ENCODE measurements at places on chromosomes 12 and 14. TPM values are rescaled to one million over a fixed set of nuclear protein-coding genes. Genes with fewer than 3 reads are reported as not detected.

DNA sequence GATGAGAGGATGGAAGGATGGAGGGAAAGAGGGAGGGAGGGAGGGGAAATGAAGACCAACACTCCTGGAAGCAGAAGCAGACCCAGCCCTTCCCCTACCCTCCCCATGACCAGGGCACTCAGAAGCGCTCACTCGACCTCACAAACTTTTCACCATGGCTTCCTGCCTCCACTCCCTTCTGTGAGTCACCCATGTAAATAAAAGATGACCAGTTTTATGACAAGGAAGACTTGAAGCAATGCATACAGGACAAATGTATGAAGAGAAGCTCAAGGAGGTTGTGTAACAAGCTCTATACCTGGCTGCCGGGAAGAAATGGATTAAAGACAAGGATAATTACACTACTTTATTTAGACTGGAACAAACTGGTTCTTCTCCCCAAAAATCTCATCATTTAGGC, 63.8 kb downstream of the CDC42BPB start:
- DNase-seq: peak; percentile 59

DNA sequence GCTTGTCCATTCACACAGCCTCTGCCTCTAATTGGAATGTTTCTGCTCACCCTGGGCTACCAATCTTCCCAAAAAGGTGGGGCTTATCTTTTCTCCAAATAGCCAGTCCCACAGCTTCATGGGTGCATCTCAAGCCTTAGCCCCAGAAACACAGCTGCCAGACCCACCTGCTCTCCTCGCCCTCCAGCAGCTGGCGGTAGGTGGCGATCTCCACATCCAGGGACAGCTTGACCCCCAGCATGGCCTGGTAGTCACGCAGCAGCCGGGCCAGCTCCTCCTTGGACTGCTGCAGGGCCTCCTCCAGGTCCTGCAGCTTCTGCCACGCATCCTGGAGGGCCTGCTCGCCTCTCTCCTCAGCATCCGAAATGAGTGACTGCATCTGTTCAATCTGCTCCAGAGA, 11.1 kb downstream of the KRT77 start:
- no peak for DNase-seq

- DNase-seq: no peak
Measured at GRCh38 chr14:52463375-52463774, 88.9 kb downstream of the TXNDC16 start.

DNA sequence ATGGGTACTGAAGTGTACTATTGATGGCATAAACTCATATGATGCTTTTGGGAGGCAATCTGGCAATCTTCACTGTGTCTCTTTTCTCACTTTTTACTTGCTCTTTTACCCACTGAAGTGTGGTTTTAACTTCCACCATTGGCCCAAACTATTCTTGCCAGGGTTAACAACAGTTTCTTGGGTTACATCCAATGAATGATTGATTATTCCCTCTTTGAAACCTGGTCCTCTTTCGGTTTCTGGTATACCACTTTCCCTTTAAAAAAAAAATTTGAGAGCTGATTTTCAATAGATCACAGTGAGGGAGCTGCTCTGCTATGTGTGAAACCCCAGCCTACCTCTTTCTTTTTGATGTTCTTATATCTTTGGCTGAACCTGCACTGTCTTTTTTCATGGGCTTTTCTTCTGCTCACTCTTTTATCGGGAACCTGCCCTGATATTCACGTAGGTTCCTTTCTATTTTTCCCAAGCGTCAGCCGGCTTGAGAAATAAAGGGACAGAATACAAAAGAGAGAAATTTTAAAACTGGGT, 56.1 kb upstream of the OR4E1 start:
- DNase-seq: no peak

DNA sequence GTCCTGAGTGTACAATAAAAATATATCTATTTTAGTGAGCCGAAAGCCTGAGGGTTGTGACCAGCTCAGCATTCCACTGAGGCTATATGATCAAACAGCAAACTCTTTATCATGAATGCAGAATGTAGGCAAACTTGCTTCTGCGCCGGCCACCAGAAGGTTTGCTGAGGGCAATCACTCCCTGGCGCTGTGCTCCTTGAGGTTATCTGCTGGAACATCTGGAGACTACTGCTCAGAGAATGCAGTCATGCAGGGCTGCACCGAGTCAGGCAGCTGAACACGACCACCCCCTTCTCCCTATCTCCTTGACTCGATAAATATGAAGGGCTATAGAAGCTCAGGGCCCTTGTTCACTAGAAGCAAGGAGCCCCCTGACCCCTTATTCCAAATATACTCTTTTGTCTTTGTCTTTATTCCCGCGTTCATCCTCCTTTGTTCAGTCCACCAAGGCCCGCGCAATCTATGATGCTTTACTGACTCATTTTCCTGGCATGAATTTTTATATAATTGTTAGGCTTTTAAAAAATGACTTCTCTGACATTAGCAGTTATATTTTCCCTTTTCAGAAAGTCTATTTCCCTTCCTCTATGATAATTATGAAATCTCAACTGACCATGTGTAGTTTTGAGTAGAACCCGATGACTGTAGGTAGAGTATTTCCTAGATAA, 1089.3 kb downstream of the SLC16A7 start:
- DNase-seq: no peak

DNA sequence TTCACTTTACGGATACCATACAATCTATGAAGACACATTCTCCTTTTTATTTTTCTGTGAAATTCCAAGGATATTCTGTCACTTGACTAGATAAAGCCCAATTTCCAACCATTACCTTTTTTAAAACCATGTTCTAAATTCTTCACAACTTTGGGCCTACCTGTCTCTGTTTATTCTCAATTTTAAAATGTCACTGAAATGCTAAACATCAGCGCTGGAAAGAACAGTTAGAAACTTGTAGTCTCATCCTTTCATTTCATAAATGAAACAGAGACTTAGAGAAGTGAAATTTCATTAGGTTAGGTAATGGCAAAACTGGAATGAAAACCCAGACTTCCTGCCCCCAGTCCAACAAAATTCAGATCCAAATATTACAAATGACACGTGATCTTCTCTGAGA, 396.2 kb downstream of the CCDC91 start:
- DNase-seq: no peak

- no peak for DNase-seq
Measured at GRCh38 chr14:81301813-81302212, 81.1 kb upstream of the GTF2A1 start.

GRCh38 chr12:3138941-3139511, 61.8 kb downstream of the TSPAN9 start:
- no peak for DNase-seq

DNA sequence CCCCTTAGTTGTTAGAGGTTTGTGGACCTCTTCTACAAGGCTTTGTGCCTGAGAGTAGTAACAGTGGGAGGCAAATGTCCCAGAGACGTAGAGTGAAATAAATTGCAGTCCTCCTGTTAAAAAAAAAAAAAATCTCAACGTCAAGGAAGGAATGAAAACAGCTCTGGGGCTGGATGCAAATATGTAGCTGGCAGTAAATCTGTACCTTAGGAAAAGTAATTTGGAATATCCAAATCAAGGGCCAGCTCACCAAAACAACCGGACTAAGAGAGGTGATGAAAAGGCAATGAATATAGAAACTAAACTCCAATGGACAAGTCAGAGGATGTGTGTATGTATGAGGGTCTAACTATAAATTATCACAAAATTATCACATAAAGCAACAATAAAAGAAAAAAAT, 27.0 kb downstream of the SINHCAF start:
- DNase-seq: no peak

- no peak for DNase-seq
Measured at GRCh38 chr12:132525011-132525832, 35.3 kb downstream of the FBRSL1 start.

DNA sequence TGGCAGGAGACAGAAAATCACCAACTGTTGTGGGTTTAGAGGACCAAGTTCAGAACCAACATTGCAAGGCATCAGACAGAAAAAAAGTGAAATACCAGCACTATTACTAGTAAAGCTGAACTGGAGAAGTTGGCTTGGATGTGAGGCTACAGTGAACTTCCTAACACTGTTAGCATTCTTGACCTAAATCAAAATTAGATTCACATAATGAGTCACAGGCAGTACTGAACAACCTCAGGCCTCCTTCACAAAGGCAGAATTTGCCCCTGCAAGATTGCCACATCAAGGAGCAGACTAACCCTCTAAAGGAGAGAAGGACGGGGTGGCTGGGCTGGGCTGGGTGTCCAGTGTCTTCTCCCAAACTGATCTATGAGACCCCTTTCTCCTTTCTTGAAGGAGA, 539.7 kb downstream of the SNAPC1 start:
- no peak for DNase-seq

DNA sequence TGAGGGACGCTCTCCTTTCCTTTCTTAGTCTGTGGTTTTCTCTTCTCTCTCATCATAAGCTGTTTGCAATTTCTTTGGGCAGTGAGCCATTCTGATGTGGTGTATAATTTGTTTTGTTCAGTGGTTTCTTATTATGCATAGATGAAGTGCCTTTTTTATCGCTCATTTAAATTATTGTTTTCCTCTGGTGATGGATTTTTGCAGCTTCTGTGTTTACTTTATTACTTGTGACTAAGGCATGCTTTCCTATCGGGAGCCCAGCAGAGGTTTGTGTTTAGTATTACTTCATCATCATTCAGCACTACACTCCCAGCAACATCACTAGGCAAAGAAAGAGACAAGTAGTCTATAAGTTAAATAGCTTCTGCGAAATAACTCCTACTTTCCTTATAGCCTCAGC, 586.6 kb upstream of the NOVA1 start:
- DNase-seq: no peak

DNA sequence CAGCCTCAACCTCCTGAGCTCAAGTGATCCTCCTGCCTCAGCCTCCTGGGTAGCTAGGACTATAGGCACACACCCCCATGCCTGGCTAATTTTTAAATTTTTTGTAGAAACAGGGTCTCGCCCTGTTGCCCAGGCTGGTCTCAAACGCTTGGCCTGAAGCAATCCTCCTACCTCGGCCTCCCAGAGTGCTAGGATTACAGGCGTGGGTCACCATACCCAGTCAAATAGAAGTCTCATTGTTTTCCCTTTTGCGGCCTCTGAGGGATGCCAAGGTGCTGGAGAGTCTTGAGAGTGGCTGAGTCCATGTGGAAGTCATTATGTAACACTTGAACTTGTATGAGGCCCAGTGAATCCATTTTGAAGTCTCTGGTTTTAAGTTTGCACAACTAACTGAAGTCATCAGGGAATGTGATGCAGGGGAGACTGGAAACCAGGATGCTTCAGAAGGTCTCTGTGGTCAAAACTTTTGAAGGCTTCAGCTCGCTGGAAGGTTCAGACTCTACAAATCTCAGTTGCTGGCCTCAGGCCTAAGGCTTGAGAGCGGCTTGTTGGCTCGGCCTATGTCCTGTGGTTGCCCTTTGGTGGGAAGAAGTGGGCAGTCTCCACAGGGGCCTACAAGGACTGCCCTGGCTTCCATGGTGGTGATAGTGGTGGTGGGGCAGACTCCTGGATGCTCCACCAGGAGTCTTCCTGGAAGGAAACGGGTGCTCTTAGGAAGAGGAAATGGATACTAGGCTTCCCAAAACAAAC, 29.2 kb downstream of the GALNT16 start:
- no peak for DNase-seq

- no peak for DNase-seq
Measured at GRCh38 chr14:35825968-35826217, 245 bp upstream of the BRMS1L start.

DNA sequence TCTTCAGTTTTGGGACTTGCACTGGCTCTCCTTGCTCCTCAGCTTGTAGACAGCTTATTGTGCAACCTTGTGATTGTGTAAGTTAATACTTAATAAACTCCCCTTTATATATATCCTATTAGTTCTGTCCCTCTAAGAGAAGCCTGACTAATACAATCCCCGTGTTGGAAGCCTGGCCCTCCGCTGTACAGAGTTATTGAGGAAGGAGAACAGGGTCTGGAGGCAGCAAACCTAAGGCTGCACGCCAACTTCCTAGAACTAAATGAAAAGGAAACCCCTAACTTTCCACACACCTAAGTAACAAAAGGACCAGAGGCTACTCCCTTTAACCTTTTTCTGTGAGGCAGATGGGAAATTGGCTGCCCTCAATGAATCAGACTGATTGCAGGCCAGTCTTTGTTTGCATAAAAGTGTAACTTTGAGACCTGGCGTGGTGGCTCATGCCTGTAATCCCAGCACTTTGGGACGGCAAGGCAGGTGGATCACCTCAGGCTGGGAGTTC, 42.6 kb upstream of the LIMA1 start:
- no peak for DNase-seq

GRCh38 chr12:48979602-48980388, 1.7 kb downstream of the WNT1 start:
- DNase-seq: no peak

DNA sequence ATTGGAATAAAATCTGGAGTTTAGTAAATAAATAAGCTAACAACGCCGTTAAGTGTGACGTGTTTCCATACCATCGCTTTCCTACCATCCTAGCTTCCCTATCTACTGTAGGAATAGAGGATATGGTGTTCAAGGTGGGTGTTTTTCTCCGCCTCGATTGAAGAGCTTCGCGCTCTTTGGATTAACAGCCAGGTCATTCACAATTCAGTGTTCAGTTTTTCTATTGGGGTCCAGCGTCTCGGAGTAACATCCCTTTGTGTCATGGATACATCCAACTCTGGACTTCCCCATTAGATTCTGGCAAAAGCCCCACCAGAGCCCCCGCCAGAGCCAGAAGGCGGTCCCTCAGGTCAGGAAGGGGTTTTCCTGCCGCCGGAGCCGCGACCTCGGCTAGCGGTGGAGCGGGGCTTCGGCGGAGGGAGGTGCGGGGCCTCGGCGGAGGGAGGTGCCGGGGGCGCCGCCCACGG, 1.2 kb upstream of the SRGAP1 start:
- no peak for DNase-seq

DNA sequence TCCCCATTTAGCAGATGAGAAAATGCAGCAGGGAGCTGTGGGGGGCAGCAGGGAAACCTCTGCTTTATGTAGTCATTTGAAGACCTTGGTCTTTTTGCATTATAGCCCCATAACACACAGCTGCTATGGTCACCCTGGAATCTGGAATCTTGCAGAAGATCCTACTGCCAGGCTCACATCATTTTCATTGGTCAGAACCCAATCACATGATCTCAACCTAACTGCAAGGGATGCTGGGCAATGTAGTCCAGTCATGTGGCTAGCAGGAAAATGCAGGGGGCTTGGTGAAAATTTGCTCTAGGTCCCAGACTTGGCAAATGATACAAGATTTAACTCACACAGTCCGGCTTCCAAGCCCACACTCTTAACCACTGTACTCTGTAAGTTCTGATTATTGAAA, 1028.7 kb downstream of the AACS start:
- DNase-seq: no peak

The LMNTD1 gene
- total RNA-seq: not detected

The OR4K2 gene
- not detected for total RNA-seq

The BCL2L2 gene
- 51.1 TPM for total RNA-seq

The ERBB3 gene
- total RNA-seq: 129 TPM

The SLC7A7 gene
- total RNA-seq: 10.6 TPM
